ENCODE measurements at places on chromosomes 12 and 14.
A peak's percentile ranks its signal among the peaks of the same experiment; 100 is the strongest.

- H3K36me3 ChIP-seq = peaks cover 65% of the 10 kb centered on the region
- H3K27me3 ChIP-seq = no peaks in the 10 kb centered on the region
- no peak overlapping the region for H3K4me3 ChIP-seq
- no peak for DNase-seq
- H3K27ac ChIP-seq = peak overlapping the region; percentile 89
Measured at GRCh38 chr12:56143217-56143616, 9.2 kb upstream of the MYL6B start.

- no peak overlapping the region for H3K27ac ChIP-seq
- DNase-seq = no peak
- H3K36me3 ChIP-seq = no peaks in the 10 kb centered on the region
- H3K4me1 ChIP-seq = peaks cover 38% of the 10 kb centered on the region
- H3K4me3 ChIP-seq = peak overlapping the region; percentile 68
Measured at GRCh38 chr14:94768521-94769390, 1.2 kb downstream of the GSC start.

- H3K27me3 ChIP-seq = no peaks in the 10 kb centered on the region
- DNase-seq = no peak
- H3K4me3 ChIP-seq = no peak overlapping the region
- no peak overlapping the region for H3K27ac ChIP-seq
Measured at GRCh38 chr14:33040372-33041140, 101.9 kb downstream of the NPAS3 start.

GRCh38 chr14:68231898-68232297, 412.3 kb downstream of the RAD51B start:
- peaks cover 30% of the 10 kb centered on the region for H3K4me1 ChIP-seq
- no peaks in the 10 kb centered on the region for H3K36me3 ChIP-seq
- no peak overlapping the region for H3K4me3 ChIP-seq
- H3K27ac ChIP-seq = peak overlapping the region; percentile 73

DNA sequence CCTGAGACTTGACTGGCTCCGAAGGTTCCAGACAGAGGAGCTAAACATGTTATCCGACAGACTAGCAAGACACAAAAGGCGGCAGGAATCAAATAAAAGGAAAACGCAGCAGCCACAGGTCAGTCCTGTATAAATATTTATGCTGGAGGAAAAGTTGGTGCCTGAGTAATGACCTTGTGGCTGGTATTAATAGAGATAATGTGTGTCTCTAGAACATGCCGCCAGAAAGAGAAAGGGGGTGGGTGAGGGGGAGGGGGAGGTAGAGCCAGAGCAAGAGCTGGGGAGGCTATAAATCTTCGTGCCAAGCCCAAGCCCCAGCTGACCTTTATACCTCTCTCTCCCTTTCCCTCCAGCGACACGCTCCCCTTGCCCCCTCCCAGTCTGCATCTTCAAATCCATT, 590.4 kb downstream of the MED13L start:
- no peak for DNase-seq
- H3K27ac ChIP-seq = no peak overlapping the region
- no peaks in the 10 kb centered on the region for H3K4me1 ChIP-seq
- H3K27me3 ChIP-seq = no peaks in the 10 kb centered on the region

Data from left ventricle myocardium inferior (tissue), 1 donor.